Astrocyte of the spinal cord (primary cell): ENCODE measurements at places on chromosomes 7 and 10.

DNA sequence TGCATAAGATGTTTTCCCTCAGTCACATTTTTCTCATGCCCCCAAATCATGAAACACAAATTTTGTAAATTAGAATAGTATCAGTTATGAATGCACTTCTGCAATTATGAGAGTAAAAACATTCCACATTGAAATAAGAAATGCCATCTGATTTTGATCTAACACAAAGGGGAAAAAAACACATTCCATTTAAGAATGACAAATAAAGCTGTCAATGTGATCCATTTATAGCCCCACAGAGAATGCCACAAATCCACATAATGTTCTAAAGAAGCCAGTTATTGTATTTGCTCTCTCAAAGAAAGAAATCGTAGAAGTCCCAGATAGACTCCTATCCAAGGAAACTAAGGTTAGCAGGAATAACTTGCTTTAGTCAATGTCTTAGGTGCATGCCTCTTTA lies 48.7 kb upstream of the RHOBTB1 start:
- DNase-seq: no peak

DNA sequence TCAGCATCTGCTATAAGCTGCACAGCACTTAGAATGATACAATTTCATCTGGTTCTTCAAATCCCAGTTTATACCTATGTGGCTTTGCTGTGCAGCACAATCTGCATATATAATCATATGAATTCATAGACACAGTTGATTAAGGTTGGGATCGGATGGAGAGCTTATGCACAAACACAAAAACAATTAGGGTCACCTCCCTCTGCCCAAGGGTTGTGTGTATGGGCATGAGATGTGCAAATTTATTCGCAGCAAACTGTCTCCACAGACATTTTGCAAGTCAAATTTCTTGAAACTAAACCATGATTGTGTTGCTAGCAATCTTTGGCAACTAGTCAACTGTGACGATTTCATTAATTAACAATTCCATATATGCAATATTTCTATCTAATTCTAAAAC lies 955.7 kb downstream of the SORCS3 start:
- no peak for DNase-seq

DNA sequence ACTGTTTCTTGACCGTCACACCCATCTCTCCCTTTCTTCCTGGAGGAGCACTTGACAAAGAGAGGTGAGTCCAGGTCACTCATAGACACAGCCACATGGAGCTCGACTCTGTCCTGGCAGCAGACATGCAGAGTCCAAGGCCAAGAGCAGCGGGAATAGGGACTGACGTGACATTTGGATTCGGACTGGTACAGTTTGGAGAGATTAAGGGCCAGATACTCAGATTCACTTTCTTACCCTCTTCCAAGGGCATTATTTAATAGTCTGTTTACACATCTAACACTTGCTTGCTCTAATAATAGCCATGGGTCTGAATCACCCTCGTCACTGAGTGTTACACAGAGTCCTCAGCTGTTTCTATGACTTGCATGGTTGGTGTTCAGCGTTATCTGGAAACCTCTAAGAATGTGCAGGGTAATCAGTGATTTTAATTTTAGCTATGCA lies 39.2 kb upstream of the OTUD1 start:
- peak; percentile 29 for DNase-seq

DNA sequence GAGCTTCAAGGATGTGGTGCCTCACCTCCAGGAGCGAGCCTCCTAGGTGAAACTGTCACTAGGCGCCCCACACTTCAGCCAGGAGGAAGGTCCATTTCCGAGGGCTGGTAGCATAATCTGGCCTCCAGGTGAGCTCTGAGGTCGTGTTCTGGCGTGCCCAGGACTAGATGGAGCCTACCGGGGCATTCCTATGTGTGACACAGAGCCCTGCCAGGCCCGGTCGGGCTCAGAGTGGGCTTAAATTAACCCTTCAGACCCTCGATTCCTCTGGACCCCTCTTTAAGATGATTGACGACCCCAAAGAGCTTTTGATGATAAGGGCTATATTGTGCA lies 233.1 kb downstream of the EBF3 start:
- DNase-seq: no peak

DNA sequence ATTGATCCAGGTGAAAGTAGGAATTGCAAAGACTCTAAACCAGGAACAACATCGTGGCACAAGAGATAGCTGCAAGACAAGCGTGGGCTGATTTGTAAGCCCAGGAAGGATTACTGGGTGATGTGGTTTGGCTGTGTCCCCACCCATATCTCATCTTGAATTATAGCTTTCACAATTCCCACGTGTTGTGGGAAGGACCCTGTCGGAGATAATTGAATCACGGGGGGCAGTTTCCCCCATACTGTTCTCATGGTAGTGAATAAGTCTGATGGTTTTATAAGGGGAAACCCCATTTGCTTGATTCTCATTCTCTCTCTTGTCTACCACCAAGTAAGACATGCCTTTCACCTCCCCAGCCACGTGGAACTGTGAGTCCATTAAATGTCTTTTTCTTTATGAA lies 59.5 kb downstream of the ST8SIA6 start:
- no peak for DNase-seq

- DNase-seq: no peak
Observed at GRCh38 chr7:106987777-106988176, 56.7 kb upstream of the PRKAR2B start.

DNA sequence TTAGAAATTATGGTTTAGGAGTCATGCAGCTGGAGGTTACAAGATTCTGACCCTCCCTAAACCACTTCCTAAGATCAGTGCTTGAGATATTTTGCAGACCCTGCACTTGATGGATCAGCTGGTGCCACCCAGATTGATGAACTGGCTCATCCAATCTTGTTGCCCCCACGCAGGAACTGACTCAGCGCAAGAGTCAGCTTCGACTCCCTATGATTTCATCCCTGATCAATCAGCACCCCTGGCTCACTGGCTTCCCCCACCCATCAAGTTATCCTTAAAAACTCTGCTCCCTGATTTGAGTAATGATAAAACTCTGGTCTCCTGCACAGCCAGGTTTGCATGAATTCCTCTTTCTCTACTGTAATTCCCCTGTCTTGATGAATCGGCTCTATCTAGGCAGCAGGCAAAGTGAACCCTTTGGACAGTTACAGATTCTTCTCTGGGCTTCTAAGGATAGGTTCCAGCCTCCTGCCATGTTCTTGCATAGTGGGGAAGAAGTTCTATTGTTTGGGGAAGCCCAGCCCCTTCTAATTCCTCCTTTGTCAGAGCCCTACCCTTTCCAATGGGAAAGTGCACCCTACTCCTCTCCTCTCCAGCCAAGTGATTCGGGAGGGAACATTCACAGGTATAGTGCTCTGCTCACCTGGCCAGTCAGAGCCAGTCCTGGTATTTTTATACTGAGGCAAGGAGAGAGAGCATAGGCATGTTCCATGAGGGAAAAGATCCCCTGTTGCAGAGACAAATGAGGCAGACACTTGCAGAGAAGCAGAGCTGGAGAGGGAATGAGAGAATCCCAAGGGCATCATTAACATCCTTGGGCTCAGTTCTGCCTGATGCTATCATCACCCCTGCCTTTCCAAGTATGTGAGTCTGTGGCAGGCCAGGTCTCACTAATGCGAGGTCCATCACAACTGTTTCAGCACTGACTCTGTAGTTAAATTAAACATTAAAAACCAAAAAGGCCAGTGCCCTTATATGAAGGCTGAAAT lies 224.4 kb upstream of the GALNT17 start:
- no peak for DNase-seq

DNA sequence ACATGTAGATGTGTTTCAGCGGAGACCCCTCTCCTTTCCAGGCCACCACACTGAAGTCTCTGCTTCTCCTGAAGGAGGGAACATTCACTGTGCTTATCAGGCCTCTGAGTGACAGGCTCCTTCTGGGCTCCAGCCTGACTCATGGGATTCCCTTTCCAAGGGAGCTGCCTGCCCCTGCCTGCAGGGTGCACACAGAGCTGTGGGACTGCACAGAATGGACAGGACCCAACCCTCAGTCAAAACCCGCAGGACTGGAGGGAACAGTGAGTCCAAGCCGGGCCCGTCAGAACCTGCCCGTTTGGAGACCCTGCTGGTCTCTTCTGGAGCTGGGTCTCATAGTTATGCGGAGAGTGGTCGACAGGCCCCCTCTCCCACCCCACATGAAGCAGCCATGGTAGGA lies 32.6 kb downstream of the PLAC9 start:
- DNase-seq: no peak
